Adrenal gland (tissue), 19 donors: ENCODE measurements at places on chromosomes 6 and 20. TPM values are rescaled to one million over a fixed set of nuclear protein-coding genes. Genes with fewer than 3 reads are reported as not detected.

DNA sequence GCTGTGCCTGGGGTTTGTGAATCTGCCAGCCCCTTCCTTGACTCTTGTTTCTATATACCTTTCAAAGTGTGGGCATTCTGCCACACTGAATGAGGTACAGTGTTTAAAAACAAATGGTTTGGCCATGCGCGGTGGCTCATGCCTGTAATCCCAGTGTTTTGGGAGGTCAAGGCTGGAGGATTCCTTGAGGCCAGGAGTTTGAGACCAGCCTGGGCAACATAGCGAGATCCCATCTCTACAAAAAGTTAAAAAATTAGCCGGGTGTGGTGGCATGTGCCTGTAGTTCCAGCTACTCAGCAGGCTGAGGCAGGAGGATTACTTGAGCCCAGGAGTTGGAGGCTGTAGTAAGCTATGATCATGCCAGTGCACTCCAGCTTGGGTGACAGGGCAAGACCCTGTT, 5.8 kb downstream of the FAM83D start:
- DNase-seq: no peak

DNA sequence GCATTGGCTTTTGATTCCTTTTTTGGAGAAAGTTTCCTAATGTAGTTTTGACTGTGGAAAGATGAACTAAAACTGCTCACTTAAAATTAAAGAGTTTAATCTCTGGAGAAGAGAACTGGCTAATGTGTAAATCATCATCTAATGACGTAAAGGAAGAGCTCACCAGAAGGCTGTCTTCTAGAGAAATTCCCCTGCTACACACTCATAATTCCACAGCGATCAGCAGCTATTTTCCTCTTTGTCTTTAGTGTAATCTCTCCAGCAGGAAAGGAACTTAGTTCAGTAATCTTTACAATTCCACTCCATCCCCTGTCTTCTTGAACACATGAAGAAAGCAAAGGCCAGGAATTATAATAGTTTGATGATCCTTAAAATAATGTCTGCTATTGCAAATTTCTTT, 15.8 kb downstream of the SPTLC3 start:
- no peak for DNase-seq

GRCh38 chr6:113842165-113842564, 15.0 kb upstream of the MARCKS start:
- no peak for DNase-seq

DNA sequence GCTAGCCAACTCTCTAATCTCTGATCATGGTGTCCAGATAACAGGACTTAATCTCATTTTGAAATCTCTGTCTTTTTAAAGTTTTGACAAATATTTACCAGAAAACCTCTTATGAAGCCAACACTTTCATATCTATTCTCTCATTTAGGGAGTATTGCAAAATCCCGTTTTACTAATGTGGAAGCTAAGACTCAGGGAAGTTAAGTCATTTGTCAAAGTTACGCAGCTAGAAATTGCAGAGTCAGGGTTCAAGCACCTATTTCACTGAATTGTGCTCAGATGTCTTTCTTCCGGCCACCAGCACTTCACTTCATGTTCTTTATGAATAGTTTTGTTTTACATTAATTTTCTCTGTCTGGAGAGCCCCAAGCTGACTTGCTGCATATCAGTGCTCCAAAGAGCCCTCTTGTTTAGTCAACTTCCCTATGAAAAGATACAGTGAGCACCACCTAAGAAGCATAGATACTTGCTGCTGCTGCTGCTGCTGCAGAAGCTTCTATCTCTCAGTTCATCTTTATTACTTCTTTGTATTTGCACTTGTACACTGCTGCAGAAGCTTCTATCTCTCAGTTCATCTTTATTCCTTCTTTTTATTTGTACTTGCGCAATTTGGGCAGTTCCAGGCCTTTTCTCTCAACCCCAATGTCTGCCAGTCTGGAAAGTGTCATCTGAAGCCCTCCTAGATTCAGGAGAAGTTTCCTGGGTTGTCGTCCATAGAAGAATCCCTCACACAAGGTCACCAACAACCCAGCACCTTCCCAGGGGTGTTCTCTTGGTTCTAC, 329.7 kb downstream of the MAFB start:
- DNase-seq: no peak

DNA sequence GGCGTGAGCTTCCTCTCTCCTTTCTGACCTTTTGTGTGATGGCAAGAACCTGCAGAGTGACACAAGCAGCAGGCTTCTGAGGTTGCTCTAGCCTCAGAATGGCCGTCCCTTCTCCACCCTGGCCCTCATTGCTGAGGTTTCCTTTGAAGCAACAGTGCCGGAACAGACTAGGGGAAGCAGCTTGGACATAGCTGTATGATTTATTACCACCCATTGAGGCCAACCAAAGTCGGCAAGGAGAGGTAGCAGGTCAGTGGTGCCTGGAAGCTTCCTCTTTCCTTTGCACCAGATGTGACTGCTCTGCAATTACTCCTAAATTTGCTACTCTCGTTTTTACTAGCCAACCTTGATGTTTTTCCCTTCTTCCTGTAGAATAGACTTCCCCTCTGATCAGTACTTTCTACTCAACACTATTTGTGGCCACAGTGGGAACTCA, 31.4 kb downstream of the PTPN1 start:
- no peak for DNase-seq

GRCh38 chr6:35426074-35426473, 26.1 kb upstream of the FANCE start:
- DNase-seq: peak; percentile 12

DNA sequence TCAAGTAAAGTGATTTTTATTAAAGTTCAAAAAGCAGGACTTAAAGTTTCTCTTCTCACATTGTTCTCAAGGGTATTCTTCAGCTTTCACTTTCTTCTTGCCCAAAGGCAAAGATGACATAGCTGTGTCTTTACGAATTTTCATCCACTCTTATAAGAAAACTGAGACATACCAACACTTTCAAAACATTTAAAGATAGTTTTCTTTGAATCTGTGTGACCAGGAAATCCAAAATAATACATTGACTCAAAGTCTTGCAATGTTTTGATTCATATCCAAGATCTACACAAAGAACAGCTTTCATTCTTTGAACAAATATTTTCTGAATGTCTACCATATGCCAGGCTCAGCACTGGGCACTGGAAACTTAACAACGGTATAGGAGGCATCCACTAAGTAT, 117.9 kb downstream of the SIM1 start:
- DNase-seq: no peak

The PTCHD4 gene
- 0.46 TPM for total RNA-seq

The FAXC gene
- not detected for total RNA-seq
